ENCODE measurements at places on chromosomes 7 and 10.

- no peak for DNase-seq
Observed at GRCh38 chr10:80500572-80501380, 36.9 kb upstream of the SH2D4B start.

DNA sequence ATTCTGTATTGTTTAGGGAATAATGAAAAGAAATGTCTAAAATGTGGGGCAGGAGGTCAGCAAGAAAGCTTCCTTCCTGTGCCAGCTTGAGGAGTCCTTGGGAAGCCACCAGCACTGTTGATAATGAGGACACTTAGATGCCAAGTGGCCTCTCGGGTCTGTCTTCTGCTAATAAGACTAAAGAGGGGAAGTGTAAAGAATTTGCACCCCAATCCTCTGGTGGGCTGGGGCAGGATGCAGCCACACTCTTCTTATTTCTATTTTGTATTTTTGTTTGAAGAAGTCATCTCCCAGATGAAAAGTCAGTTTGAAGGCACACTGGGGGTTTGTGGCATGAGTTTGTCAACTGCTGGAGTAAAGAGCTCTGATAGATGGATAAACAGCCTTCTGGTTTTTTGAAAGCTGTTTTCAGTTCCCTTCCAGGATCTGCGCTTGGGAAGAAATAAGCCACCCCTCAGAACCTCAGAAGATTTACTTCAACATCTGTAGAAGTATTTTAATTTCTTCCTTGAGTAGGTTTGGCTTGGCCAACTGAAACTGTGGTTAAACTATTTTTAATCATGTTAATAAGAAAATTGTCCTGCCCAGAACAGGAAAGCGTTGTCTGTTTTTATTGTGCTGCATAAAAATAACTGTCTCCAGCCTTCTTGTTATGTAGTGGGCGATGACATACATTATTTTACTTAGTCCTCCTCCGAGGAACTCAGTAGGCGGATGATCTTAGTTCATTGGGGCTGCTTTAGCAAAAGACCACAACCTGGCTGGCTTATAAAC lies 128.8 kb upstream of the GPR26 start:
- no peak for DNase-seq

GRCh38 chr10:33136271-33136670 lies 178.2 kb upstream of the ITGB1 start:
- no peak for DNase-seq

DNA sequence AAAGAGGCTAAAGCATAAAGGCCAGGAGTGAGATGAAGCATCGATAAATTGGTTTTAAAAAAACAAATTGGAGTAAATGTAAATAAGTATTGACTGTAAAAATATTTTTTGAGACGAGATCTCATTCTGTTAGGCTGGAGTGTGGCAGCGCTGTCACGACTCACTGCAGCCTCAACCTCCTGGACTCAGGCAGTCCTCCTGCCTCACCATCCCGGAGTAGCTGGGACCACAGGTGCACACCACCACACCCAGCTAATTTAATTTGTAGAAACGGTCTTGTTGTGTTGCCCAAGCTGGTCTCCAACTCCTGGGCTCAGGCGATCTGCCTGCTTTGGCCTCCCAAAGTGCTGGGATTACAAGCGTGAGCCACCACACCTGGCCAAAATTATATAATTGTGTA lies 17.8 kb downstream of the HNRNPA2B1 start:
- DNase-seq, result no peak

DNA sequence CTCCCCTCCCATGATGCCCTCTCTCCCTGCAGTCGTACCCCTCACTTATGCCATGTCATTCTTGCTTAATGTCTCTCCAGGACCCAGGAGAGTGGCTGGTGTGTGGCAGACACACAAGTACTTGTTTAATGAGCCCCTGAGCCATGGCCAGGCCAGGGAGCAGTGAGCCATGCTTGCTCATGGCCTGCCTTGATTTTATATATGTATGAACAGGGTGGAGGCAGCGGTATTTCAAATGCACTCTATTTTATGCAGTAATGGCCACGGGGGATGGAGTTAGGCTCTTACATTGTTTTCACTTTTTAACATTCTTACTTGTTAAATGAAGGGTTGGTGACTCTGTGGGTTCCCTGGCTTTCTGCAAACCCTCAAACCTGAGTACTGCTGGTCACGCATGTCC lies 144.8 kb downstream of the FANK1 start:
- DNase-seq, result no peak

- no peak for DNase-seq
Observed at GRCh38 chr10:60024506-60024905, 118.2 kb upstream of the CCDC6 start.

GRCh38 chr10:33465747-33466146 lies 131.3 kb upstream of the NRP1 start:
- no peak for DNase-seq

- no peak for DNase-seq
Observed at GRCh38 chr10:119386666-119387065, 155.9 kb downstream of the RGS10 start.

- DNase-seq, result no peak
Observed at GRCh38 chr7:23685731-23686130, 5.7 kb downstream of the FAM221A start.

- peak; percentile 40 for DNase-seq
Observed at GRCh38 chr7:44145969-44146911, 5.1 kb upstream of the MYL7 start.

- DNase-seq, result no peak
Observed at GRCh38 chr10:122279725-122280141, 8.6 kb downstream of the BTBD16 start.

DNA sequence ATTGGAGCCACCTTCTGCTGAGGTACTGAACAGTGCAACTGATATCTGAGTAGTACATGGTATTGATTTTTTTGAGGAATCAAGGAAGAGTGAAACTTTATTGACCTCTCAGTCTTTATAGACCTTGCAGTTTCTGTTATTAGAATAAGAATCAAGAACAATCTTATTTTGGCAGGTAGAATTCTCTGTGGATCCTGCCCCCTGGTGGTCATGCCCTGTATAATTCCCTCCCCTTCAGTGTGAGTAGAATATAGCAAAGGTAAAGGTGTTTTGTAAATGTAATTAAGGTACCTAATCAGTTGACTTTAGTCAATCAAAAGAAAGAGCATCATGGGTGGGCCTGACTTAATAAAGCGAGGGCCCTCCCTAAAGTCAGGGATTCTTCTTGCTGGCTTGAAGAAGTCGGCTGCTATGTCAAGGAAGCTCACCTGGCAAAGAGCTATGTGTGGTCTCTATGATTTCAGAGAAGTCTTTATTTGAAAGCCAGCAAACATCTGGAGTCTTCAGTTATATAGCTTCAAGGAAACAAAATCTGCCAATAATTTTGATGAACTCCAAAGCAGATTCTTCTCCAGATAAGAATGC lies 142.8 kb downstream of the LSM5 start:
- no peak for DNase-seq

- DNase-seq, result no peak
Observed at GRCh38 chr10:110820321-110820814, 51.4 kb upstream of the PDCD4 start.

DNA sequence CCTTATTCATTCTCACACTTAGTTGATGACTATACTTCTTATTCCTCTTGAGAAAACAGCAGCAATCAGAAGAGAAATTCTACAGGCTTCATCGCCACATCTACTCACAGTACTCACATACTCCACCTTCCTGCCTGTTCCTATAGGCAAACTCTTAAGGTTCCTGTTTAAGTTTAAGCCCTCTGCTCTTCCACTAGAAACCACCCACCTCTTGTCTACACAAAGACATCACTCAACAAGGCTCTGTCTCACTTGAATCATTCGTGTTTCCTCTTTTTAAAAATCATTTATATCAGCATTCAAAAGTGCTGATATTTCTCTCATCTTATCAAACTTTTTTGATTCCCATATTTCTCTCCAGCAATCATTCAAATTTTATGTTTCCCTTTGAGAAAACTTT lies 85.5 kb upstream of the ADO start:
- DNase-seq, result no peak

- no peak for DNase-seq
Observed at GRCh38 chr10:59493017-59493416, 130.7 kb upstream of the FAM13C start.

GRCh38 chr10:17951868-17952371 lies at the start of gene SLC39A12:
TSS of gene SLC39A12 (plus strand) at chr10:17951918. CDS start at chr10:17953277, 1,359 bp downstream.
- no peak for DNase-seq

DNA sequence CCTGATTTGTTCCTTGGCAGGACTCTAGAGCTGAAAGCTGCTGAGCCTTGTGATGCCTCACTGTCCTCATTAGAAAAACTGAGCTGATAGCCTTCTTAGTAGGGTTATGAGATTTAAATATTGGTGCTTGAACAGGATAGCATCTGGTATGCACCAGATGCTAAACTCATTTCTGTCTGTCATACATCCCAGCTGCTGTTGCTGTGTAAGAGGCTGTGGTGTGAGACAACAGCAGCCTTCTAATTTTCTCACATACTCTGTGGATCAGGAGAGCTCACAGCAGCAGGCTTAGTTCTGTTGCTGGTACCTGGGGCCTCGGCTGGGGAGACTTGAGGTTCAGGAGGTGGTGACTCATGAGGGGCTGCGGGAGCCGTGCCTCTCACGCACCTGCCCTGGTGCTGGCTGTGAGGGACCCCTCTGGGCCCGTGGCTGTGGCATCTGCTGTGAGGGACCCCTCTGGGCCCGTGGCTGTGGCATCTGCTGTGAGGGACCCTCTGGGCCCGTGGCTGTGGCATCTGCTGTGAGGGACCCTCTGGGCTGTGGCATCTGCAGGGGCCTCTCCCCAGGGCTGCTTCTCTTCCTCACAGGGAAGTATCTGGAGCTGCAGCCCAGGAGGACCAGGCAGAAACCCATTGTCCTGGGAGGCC lies 12.5 kb downstream of the DYNC2I1 start:
- DNase-seq, result no peak

DNA sequence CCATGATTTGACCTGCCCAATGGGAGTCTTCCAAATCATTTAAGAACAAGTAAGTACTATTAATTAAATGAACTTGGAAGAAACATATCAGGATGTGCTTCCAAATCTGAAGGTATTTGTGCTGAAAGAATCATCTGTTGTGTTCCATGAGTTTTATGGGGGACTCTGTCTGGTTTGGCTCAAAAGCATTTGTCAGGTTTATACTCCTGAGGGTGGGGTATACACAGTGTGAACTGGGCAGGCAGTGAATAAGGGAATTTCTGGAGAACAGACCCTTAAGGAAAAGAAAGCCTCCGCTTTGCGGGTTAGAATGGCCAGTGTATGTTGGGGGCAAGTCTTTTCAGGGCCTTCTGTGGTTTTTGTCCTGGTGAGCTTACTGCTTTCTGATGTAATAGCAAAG lies 29.9 kb downstream of the TCF7L2 start:
- DNase-seq, result no peak

- no peak for DNase-seq
Observed at GRCh38 chr7:44059219-44060090, 5.9 kb downstream of the PGAM2 start.

DNA sequence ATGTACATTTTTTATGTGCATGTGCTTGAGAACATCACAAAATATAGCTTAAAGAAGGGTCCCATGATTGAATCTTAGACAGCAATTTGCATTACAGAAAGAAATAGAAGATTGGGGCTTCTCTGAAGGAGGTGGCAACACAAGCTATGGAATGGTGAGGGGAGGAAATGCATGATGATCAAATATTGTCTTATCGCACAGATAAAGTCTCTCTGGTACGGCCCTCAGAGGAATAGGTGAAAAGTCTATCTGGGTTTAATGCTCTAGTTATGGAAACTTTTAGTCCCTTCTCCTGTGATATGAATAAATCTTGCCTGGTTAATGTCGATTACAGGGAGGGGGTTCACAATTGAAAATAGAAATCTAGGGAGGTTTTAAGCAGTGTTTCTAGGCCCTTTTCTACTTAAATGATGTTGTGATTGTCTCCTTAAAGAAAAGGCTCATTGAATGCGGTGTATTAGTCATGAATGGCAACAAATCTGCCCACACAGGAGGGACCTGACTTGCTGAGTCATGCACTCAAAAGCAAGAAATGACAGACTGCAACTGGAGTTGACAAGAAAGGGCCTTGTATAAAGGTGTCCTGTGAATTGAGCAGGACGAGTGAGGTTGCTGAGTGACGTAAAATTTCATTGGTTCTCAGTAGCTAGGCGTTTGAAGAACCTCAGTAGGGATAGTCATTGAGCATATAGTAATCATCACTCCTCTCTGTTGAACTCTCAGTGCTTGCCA lies 133.4 kb upstream of the CSTF2T start:
- no peak for DNase-seq

DNA sequence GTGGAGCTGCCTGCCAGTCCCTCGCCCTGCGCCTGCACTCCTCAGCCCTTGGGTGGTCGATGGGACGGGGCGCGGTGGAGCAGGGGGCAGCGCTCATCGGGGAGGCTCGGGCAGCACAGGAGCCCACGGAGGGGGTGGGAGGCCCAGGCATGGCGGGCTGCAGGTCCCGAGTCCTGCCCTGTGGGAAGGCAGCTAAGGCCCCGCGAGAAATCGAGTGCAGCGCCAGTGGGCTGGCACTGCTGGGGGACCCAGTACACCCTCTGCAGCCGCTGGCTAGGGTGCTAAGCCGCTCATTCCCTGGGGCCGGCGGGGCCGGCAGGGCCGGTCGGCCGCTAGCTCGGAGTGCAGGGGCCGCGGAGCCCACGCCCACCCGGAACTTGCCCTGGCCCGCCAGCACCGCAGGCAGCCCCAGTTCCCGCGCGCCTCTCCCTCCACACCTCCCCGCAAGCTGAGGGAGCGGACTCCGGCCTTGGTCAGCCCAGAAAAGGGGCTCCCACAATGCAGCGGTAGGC lies 565.9 kb upstream of the NRG3 start:
- no peak for DNase-seq

DNA sequence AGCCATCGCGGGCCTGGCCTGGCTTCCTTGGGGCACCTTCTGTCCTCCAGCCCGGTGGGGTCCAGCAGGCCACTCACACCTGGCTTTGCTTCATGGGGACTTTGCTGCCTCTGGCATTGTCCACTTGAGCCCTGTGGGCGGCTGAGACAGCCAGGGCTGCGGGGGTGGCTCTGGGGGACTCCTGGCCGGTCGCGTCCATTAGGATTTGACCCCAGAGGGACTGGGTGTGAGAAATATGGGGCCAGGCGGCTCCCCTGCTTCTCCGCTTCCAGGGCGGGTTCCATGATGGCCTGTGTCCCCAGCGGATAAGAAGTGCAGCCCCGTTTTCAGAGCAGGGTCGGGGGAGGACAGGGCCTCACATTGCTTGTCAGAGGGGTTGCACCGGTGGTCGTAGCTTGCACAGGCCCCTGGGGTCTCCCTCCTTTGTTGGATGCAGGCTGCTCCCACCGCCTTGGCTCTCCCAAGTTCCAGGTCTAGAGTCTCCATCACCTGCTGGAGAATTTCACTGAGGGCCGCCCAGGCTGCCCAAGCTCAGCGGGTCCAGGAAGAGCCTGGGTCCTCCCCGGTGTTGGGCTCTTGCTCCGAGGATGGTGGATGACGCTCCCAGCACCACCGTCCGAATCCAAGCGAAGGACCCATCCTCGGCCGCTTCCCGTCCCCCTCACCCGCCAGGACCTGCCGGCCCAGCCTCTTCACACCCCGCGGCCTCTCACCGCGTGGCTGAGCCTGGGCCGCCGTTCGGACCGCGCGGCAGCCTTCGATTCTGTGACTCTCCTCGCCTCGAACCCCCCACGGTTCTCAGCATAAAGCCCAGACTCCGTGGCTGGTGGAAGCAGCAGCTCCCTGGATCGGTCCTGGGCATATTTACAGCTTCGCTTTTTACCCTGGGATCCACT lies 140.1 kb downstream of the DYNC2I1 start:
- DNase-seq, result no peak

Data from stimulated activated CD4-positive, alpha-beta T cell treated with anti-CD3 and anti-CD28 coated beads, Interleukin-1b, Interleukin-23, amount 100 ng/mL, for 1 hour (primary cell).